ENCODE measurements at places on chromosomes 7 and 10.

DNA sequence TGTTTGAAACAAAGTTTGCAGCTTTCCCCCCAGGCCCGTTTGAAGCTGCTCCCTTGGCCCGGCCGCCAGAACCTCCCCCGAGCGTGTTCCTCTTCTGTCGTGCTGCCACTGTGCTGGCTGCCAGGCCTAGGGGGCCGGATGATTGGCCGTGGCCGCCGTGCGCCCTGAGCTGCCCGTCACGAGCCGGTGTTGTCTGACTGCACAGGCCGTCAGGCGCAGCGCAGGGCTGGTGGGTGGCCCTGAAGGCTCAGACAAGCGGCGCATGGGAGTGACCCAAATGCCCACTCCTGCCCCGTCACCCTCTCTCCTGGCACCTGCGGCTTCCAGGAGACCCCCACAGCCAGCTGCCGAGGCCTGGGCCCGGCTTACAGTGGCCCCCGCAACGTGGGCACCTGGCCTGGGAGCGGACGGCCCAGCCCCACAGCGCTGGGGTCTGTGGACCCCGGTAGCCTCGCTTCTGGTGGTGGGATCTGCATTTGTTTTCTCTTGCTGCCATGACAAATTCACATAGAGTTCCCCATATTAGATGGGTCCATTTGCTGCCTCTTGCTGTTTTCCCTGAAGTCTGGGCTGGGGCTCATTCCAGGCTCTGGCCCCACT, 13.1 kb downstream of the JAKMIP3 start:
- no peak for DNase-seq

GRCh38 chr10:78983608-78984007, 85.2 kb upstream of the ZMIZ1 start:
- no peak for DNase-seq

DNA sequence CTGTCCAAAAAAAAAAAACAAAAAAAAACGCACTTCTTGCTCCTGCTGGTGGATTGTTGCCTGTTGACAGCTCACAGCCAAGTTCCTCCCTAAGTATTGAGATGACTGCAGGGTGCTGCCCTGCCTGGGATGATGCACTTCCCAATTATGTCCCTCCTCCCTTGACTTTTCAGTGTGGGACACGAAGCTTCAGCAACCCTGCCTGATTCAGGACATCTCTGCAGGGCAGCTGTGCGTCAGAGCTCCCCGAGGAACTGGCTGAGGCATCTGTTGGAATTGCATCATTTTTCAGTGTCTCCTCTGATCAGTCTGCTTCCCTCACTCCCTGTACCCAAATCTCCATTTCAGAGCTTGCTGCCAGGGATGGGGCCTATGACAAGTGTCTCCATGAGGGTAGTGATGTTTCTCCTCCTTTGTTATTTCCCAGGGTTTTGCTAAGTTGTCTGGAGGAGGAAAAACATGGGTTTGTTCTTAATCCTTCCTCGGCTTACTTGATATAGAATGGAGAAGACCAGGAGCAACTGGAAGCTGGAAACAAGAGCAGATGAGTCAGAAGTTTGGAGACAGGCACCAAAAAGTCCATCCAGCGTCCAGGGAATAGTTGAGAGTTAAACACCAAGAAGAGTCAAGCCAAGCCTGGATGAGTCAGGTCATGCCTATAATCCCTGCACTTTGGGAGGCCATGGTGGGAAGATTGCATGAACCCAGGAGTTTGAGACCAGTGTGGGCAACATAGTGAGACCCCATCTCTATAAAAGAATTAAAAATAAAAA, 355.1 kb downstream of the GALNT17 start:
- no peak for DNase-seq

- DNase-seq = no peak
These were observed 1157.3 kb downstream of the SORCS3 start for GRCh38 chr10:105798328-105798889.

GRCh38 chr10:80477813-80478212, 23.7 kb downstream of the TSPAN14 start:
- peak; percentile 40 for DNase-seq

DNA sequence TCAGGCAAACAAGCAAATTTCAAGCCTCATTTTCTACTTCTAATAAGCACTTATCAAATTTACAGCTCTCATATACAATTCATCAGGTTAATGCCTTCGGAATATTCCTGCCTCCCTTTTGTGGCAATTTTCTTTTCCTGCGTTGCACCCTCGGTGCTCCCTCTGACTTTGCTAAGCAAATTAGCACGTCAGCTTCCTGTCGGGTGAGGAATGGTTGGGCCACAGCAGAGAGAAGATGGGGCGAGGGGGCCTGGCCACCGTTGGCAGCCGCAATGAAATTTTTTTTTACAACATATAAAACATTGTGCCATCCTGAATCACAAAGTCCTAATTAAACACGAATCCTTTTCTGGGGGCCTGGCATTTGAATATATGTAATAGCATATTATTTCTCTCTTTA, 28.1 kb downstream of the ELFN1 start:
- no peak for DNase-seq
